ENCODE measurements at places on chromosomes 1 and 21.
A peak's percentile ranks its signal among the peaks of the same experiment; 100 is the strongest.

DNA sequence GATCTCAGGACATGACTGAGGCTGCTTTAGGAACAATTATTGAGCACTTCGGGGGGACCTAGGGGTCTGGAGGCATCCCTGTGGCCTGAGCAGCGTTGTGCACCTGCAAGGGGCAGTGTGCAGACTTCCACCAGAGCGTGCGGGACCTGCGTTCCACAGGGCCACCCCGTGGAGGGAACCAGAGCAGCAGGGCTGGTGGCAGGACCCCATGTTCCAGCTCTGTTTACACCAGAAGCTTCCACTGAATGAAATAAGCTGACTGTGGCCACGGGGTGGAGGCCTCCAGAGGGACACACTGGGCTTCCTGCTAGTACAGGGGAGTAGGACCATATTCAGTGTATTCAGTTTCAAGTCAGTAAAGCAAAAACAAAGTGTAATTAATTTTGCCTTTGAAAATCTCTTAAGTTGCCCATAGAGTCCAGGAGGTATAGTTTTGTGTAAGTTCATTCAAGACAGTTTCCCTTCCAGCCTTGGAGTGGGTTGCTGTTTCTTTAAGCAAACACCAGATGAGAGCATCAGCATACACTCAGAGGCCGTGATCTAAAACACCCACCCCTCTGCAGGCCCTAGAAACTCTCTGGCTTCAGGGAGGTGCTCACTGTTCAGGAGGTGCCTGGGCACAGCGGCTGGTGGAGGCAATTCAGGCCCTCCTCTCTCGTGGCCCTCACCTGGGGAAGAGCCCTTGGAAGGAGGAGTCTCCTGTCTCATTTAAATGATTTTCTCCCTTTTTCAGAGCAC, 16.6 kb downstream of the SLC1A7 start:
- DNase-seq = peak; percentile 47

- DNase-seq = peak; percentile 7
Observed at GRCh38 chr1:42745851-42746250, 5.8 kb upstream of the CLDN19 start.

- no peak for DNase-seq
Observed at GRCh38 chr21:25818121-25818520, 83.3 kb downstream of the GABPA start.

DNA sequence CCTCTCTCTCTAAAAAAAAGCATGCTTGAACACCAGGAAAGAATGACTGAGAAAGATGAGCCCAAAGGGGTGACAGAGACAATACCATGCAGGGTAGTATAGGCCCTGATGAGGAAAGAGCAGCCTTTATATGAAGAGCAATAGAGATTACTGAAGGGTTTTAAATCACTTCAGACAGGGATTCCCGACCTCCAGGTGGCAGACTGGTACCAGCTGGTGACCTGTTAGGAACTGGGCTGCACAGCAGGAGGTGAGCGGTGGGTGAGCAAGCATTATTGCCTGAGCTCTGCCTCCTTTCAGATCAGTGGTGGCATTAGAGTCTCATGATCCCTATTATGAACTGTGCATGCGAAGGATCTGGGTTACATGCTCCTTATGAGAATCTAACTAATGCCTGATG, 30.8 kb upstream of the GTF2B start:
- no peak for DNase-seq

DNA sequence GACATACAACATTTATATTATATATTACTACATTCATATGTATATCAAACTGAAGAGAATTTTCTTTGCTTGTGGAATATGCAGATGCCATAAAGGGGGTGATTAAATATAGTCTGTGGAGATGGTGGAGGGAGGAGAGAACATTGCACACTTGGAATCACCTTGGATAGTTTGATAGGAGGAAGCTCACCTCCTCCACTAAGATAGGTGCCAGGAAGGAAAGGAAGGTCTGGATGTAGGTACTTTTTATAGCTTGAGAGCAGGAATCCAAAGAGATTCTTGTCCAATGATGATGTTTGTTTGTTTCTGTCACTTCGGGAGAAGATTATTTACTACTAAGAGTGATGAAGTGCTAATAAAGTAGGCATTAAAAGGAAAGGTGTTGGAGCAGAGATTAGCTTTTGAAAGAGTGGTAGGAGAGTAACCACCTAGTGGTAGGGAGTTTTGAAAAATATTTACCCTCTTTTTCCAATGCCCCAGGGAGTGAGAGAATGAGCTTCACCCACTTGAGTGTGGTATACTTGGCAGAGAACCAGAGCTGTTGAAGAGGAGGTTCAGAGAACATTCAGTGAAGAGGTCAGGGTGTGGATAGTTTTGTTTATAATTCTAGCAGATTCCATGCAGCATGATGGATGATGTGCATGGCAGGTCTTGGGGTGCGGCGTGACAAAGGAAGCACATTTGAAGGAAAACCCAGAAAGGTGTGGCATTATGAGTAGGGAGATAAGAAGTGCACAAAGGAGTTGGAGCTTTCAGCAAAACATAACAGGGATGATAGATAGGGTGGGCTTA, 145.0 kb downstream of the PATJ start:
- DNase-seq = peak; percentile 6

DNA sequence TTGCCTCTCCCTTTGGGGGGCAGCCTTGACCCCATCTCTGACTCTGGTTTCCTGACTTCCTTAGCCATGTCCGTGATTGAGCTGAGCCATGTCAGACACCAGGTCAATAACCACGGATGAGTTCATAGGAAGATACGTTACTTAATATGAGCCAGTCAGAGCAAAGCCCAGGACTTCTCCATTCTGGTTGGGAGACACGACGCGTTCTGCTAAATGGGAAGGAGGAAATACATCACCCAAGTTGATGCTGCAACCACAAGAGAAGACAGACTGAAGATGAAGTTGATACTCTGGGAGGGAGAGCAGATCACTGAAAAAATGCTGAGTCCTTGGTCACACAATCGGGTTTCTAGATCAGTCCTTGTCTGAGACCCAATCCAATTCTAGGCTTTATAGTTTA, 90.9 kb downstream of the MATN1 start:
- DNase-seq = no peak

All from tibial nerve (tissue), 4 donors.